Right kidney (tissue), 9 donors: ENCODE measurements at places on chromosomes 11 and 22.

DNA sequence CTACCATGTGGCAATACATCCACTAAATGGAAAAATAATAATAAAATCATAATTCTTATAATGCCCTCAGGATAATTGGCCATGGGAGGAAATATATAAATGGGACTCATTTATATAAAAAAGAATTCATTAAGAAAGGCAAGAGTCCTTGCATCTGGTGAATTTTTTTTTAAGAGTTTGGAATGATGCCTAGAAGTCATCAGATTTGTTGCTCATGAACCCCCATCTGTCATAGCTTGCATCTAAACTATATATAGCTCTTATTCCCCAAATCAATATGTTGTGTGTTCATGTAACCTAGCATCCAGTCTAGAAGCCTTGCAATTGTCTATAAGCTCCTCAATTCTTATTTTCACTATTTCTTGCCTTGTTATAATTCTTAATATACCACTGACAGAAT, 75.9 kb downstream of the CADM1 start:
- DNase-seq, result no peak

DNA sequence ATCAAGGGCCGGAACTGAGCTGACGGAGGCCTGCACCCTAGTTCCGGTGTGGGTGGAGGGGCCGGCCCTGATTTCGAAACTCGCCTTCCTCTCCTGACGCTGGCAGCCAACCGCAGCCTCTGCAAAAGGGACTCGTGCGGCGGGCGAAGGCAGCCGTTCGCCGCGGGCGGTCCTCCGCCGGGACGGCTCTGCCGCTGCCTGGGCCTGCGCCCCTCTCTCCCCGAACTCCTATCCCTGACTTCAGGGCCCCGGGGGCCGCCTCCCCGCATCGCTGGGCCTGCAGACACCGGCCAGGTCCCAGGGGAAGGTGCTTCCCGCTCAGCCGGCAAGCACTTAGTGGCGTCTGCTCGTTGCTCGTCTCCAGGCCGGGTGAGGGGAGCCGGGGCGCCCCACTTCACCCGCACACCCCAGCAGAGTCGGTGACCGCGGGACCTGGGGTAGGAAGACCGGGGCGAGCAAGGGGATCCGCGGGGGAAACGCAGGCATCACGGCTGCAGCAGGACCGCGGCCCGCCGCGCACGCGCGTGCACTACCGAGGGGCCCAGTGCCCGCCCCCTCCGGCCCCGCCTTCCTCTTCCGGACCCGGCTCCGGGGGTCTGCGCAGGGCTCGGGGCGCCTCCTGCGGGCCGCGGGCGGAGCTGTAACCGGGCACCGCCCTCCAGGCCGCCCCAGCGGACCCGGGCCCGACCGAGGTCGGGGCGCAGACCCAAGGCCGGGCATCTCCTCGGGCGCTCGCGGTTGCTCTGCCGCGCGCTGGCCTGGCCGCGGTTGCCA, 464 bp upstream of the ANKRD13D start:
- DNase-seq, result peak; percentile 98

DNA sequence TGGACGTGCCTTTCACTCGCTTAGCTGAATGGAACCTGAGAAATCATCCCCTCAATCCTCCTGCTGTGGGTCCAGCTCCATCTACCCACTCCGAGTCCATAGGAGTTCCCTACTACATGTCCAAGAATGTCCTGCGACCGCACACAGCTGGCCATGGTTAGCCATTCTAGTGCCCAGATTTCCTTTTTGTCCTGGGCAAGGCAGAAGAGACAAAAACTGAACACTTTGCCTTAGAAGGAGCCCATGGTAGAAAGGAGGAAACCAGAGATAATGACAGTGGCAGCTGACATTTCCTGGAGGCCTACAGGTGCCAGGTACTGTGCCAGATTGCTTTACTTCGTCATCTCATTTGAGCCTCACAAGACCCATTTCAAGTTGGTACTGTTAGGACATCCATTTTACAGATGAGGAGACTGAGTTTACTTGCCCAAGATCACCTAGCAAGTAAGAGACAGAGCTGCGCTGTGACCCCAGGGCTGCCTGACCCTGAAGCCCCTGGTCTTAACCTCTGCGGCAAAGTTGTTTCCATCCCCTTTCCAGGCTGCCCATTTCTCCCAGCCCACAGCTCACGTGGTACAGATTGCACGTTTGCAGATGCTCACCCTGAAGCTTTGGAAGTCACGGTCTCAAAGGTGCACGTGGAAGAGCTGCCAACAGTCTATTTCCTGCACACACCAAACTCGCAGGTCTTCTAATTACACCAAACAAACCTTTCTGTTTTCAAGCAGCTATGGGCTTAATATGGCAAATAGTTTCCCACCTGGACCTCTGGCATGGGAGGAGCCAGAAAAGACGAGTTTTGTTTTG, 112.7 kb downstream of the ZBTB16 start:
- no peak for DNase-seq

- no peak for DNase-seq
Observed at GRCh38 chr11:92659793-92660192, 309.7 kb upstream of the MTNR1B start.

GRCh38 chr11:69661413-69661715, 13.8 kb downstream of the LTO1 start:
- DNase-seq, result no peak

DNA sequence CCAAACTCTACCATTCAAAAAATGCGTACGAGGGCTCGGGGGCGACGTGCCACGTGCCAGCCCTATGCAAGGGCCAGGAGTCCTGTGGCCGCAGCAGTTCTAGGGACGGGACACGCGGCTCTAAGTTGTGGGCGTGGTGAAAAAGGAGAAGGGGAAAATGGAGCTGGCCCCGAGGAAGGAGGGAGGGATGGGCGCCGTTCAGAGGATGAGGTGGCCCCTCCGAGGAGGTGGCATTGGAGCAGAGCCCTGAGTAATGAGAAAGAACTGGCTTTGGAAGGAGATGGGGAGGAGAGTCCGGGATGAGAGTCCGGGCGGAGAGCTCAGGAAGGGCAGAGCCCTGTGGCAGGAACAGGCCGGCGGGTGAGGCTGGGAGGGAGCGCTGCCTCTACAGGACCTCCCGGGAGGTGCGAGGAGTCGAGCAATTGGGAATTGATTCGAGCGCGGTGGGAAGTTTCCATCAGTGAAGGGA, 21.0 kb downstream of the OTUB1 start:
- DNase-seq, result peak; percentile 65

DNA sequence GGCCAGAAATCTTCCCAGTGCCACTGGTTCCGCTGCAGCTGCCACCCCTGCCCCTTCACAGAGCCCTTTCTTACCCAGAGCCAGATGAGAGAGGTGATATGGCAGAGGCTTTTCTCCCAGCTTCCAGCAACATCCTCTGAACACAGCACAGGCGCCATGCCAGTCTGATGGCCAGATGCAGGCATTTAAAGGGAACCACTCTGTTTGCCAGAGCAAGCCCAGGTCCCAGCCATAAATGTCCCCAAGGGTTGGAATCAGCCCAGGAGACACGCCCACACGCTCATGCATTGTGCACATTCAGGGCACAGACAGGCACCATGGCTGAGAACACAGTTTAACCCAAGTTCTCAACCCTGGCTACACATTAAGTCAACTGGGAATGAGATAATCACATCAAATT, 114.3 kb upstream of the CSNK2A3 start:
- DNase-seq, result no peak

DNA sequence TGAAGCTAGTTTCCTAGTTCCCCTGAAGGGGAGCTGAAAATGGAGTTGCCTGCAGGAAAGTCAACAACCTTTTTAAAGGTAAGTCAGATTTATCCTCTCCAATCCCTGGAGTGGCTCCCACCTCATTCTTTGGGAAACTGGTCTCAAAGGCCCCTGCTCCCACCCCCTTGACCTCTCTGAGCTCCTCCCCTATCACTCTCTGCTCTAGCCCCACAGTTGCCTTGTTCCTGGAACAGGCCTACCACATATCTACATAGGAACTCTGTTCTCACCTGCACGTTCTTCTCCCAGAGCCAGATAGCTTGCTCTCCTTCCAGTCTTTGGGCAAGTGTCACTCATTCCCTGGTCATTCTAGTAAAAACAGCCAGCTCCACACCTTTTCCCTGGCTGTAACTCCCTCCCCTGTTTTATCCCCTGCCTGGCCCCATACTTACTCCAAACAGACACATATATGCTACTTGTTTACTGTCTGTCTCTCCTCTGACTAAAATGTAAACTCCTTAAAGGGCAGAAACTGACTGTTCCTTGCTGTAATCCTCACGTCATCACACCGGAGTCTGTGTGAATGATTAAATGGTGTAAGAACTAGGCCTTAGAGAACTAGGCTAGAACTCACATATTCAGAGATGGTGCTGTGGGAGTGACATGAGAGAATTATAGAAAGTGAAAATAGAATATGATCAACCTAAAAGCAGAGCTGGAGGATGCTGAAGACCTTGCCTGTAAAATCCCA, 53.3 kb downstream of the TCF20 start:
- no peak for DNase-seq

- DNase-seq, result no peak
Observed at GRCh38 chr22:49764127-49764581, 63.5 kb downstream of the BRD1 start.

- DNase-seq, result no peak
Observed at GRCh38 chr11:72317570-72317969, 73.6 kb upstream of the PHOX2A start.
